Fibroblast of skin of back (primary cell): ENCODE measurements at places on chromosomes 5 and 9.

DNA sequence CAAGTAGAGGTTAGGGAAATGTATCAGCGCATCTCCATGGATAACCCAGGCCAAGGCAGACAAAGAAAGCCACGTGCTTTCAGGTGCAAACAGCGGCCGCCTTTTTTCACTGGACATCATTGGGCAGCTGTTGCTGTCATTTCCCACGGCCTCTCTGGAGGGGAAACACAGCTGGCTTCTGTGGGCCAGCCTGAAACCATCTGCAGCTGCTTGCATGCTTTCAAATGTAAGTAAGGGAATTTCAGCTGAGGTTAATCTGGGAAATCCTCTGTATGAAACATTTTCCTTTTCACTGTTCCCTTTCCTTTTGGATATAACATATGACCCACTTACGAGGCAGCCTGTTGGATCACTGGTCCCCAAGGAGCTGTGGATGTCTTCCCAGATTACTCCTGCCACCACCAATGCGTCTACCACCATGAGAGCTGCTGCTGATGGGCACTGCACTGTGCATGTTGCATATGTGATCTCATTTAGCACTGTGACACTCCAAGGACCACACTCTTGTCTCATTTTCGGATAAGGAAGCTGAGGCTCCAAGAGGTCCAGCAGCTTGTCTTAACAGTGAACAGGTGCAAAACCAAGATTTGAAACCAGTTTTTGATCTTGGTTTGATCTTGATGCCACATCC lies 106.3 kb downstream of the C9orf152 start:
- no peak for DNase-seq

- peak; percentile 95 for DNase-seq
These were observed 148.5 kb downstream of the SGCD start for GRCh38 chr5:156475182-156476157.

DNA sequence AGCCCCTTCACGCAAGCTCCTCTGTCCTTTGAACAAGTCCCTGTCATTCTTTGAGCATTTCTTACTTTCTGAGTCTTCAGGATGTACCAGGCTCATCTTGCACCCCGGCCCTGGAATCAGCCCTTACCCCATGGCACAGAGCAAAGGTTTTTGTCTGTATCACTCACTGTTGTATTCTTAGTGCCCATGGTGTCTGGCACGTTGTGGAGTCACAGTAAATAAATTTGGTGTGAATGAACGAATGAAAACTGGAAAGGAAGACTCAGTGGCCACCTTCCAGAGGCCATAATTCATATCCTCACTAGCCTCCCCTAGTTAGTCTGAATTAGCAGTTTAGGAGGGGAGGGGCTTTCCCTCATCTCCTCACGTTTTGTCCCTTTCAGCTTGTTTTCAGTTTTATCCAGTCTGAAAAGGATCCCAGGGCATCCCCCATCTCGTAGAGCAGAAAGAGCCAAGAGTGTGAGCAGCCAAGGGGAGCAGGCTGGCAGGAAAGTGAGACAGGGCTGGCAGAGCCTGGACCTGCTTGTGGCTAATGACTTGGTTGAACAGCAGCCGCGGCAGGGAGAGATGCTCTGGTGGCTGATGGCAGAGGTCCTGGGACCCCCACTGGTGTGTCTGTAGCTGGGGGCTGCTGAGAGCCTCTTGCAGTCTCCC lies 42.7 kb downstream of the ZNF618 start:
- no peak for DNase-seq

DNA sequence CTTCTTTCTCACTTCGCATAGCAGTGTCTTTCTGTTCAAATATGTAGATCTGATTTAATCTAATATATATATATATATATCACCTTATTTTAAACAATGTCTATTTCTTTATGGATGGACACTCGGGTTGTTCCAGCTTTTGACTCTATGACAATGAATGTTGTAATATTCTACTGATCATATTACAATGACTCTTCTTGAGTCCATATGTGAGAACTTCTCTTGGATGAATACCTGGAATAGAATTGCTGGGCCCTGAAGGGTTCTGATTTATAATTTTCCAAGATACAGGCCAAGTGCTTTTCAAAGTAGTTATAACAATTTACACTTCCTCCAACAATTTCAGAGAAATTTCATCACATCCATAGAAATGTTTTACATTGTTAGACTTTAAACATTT lies 28.8 kb downstream of the NTRK2 start:
- DNase-seq = no peak

DNA sequence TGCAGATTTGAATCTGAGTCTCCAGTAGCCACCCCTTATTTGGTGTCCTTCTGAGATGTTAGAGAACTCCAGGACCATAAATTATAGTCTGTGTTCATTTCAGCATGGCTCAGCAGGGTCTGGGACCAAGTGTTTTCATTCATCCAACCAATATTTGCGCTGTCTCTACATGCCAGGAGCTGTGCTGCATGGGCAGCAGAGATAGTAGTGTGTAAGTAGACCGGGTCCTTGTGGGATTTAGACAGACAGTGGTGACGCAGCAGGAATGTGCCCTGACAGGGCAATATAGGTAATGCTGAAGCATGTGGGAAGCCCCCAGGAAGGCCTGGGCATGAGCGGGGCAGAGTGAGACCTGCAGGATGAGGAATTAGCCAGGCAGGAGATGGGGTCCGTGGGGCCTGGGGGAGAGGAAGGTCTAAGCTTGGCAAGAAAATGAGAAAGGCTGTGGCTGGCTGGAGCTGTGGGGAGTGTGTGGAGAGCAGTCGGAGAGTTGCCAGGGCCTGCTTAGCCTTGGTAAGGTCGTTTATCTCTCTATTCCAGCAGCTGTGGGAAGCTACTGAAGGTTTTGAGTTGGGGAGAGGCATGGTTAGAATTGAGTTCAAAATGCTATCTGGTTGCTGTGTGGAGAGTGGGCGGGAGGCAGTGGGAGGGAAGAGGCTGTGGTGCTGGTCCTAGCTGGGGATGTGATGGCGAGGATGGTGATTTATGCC lies 16.8 kb downstream of the STXBP1 start:
- DNase-seq = no peak

DNA sequence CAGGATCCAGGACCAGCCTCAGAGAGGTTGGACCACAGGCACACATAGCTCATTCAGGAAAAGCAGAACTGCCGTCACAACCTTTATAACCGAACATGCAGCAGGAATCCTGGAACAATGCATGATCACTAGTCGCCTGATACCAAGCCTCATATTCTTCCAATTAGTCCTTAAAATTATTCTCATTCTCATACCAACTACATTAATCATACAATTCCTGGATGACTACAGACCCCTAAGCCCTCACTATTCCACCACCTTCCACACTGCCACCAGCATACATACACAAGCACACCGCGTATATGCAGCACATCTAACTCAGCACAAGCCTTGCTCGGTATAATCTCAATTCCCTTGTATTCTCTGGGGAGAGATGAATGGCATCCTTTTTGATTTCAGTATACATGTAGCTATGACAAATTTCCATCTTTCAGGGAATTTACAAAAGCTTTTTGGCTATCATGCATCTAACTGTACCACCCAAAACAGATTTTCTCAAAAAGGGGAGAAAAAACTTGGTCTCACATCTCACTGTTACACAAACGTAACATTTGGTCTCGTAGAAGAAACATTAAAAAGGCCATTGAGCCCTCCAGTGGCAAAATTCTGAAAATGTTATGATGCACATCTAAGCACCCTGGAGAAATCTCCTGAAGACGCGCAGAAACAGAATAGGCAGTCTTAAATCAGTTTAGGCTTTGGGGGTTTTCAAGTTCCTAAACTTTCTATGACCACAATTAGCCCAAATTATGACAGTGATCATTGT lies 46.2 kb downstream of the MCTP1 start:
- peak; percentile 55 for DNase-seq
